Calu3 (cell line): ENCODE measurements at places on chromosomes 11 and 22.

GRCh38 chr11:32466279-32466915, 31.1 kb upstream of the WT1 start:
- no peak for DNase-seq

DNA sequence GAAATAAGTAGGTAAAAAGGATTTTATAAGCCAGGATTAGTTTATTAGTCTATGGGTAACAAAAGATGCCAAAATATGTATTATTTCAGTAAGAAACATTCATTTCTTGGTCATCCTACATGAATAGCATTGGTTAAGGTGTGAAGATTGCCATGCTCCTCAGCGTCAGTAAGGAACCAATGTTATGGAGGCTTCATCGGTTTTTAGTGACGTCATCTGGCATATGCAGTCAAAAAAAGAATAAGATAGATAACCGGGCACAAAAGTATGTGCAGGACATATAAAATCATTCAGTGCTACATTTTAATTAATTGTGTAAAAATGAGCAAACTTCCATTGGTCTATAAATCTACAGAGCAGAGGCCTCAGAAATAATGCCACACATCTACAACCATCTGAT, 29.4 kb downstream of the TRIM5 start:
- no peak for DNase-seq

- DNase-seq: no peak
Measured at GRCh38 chr11:57545883-57546282, 8.5 kb downstream of the SMTNL1 start.

DNA sequence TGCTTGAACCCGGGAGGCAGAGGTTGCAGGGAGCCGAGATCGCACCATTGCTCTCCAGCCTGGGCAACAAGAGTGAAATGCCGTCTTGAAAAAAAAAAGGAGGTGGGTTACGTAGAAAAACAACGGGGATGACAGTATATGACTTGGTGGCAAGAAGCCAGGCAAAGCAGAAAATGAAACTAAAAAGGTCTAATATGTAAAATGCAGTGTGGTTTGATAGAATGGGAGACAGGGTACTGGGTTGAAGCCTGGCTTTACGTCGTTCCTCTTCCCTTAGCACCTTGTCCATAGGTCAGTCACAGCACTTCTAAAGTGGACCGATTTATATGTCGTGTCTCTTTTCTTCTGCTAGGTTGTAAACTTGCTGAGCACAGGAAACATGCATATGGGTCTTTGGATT, 274.9 kb upstream of the ZC3H12C start:
- DNase-seq: no peak

DNA sequence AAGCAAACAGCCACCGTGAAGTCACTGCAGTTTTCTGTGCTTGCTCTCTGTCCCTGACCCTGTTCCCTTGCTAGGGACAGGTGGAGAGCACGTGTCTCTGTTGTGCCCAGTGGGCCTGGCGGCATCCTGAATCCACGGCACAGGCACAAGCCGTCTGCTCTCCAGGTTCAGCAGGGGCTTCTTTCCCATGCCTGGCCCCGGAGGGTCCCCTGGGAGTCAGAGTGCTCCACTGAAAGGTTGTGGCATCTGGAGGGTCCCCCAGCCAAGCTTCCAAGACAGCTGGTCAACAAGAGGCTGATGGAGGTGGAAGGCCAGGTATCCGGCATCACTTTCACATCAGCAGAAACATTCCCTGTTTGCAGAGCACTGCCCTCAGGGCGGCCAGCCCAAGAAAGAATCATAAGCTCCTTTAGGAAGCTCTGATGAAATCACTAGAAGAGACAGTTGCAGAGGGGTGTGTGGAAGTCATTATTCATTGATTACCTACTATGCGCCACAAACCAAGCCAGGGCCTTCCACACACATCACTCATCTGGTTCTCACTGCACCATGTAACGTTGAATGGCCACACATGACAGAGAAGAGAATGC, 346.4 kb upstream of the B3GAT1 start:
- no peak for DNase-seq

GRCh38 chr11:82634091-82634490, 99.6 kb downstream of the FAM181B start:
- no peak for DNase-seq

DNA sequence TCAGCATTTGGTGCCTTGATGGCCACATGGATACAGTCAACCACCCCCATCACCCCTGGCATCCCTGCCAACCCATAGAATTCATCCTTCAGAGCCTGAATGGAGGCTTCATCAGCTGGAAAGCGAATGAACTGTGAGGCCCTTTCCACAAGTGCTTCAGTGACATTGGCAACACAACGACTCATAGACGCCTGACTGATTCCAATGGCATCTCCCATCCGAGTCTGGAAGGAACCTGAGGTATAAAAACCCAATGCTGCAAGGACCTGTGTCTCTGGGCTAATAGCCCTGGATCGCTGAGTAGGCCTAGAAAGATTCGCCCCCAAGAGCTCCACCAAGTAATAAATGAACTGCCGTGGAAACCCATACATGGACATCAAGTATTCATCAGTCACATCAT, 1.3 kb downstream of the HARBI1 start:
- no peak for DNase-seq

GRCh38 chr11:96197801-96198701, 144.9 kb downstream of the MAML2 start:
- no peak for DNase-seq

GRCh38 chr11:93861808-93862207, 11.4 kb upstream of the VSTM5 start:
- DNase-seq: no peak

DNA sequence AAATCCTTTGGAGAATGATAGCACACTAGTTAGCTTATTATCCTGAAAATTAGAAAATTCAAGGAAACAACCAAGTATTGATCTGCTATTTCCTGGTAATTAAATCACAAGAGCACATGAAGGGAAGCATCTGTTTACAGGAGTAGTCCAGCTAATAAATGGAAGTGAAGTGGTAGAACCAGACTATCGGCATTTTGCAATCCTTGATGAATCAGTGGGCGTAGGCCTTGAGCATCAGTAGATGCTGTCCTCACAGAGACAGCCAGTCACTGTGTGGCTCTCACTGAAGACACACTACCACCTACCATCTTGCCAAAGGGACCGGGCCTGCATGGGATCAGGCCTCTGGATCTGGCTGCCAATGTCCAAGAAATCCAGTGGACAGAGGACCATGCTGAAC, 69.8 kb downstream of the FBLN1 start:
- DNase-seq: peak; percentile 41

DNA sequence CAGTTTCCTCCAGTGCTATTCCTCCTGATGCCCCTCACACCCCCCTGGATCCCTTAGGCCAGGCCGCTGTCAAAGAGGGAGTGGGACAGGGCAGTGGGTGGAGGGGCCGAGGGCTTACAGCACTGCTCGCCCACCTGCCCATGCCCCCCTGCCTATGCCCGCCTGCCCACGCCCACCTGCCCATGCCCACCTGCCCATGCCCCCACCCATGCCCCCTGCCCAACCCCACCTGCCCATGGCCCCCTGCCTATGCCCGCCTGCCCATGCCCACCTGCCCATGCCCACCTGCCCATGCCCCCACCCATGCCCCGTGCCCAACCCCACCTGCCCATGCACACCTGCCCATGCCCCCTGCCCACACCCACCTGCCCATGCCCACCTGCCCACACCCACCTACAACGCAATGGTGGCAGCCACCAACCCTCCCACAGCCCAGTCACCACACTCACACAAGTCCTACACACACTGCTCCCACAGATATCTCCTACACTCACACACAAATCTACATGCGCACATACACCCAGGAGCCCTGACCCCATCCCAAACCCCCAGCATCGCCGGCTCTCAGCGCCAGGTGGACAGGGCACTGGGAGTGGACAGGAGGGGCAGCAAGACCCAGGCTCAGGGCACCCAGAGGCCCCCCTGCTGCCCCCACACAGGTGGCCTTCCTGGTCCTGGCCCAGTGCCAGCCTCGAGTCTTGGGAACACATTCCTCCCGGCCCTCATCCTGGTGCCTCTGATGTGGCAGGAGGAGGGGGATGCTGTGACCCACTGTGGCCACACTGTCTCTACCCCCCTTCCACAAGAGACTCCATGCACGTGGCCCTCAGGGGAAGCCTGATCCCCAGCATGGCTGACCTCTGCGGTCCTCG, 61.8 kb downstream of the CYTH4 start:
- DNase-seq: no peak

DNA sequence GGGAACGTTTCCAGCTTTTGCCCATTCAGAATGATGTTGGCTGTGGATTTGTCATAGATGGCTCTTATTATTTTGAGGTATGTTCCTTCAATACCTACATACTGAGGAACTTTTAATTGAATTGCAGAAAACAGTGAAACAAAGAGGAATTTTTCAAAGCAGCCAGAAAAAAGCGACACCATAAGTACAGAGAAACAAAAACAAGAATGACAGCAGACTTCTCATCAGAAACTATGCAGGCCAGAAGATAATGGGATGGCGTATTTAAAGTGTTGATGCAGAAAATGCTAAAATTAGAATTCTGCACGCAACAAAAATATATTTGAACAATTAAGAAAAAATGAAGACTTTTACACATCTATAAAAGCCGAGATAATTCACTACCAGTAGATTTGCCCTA, 95.4 kb upstream of the TIMP3 start:
- no peak for DNase-seq

GRCh38 chr11:129590753-129591475, 215.3 kb downstream of the BARX2 start:
- no peak for DNase-seq

DNA sequence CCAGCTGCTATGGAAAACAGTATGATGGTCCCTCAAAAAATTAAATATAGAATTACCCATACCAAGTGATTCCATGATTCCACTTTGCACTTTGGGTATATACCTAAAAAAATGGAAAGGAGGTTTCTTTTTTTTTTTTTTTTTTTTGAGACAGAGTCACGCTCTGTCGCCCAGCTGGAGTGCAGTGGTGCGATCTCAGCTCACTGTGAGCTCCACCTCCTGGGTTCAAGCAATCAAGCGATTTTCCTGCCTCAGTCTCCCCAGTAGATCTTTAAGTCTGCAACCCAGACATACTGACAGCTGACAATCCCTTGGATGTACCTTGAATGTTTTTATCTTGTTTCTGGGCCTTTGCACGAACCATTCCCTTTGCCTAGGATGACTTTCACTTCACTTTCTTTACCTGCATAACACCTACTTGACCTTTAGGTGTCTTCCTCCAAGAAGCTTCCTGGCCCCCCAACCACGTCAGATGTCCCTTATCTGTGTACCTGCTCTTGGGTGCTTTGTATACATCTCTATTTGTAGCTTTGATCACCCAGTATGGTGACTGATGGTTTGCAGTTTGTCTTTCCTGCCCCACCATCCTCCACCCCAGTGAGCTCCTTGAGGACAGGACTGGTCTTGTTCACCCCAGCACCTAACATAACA, 11.6 kb downstream of the UCP3 start:
- no peak for DNase-seq

- DNase-seq: no peak
Measured at GRCh38 chr22:46588279-46589140, 31.7 kb upstream of the GRAMD4 start.

DNA sequence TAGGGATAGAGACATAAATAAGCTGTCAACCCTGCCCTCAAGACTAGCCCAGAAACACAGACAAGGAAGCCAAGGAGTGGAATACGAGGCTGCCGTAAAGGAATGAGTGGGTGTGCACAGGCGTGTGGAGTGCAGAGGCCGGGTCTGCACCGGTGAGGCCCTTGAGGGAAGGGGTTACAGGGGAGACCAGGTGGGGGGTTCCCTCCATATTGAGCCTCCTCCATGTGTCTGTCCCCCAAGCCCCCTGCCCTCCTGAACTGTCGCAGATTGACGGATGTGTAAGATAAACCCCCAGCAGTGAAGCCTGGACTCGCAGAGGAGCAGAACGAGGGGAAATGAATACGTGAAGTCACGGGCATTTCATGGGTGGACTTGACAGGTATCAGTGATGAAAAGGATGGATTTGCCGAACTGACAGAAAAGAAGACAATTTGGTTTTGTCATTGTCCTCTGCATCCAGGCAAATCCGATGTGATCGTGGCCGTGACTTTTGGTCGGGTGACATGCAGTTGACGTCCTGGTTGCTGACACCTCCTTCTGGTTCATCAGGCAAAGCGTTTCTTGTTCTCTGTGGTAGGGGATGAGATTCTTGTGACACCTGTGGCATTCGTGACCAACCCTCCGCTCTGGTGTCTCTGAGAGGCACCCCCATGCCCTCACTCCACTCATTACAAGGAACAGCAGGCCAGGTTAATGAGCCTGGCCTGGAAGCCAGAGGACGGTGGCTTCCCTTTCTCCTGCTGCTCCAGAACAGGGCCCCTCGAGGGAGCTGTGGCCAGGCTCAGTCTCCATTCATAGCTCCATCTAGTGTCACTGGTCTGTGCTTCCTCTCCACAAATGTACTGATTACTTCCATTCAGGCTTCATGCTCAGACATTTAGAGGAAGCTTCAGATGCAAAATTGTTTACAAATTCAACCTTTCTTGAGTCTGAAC, 223.1 kb upstream of the B3GAT1 start:
- no peak for DNase-seq

- DNase-seq: peak; percentile 40
Measured at GRCh38 chr22:31210556-31211421, 1.3 kb upstream of the LIMK2 start.

- DNase-seq: no peak
Measured at GRCh38 chr11:10459029-10459970, 4.2 kb downstream of the AMPD3 start.

GRCh38 chr22:16937811-16938210, 70.2 kb downstream of the GAB4 start:
- no peak for DNase-seq

GRCh38 chr22:17548010-17548755, 15.1 kb upstream of the SLC25A18 start:
- no peak for DNase-seq

- DNase-seq: no peak
Measured at GRCh38 chr11:27108809-27109208, 68.2 kb downstream of the BBOX1 start.

DNA sequence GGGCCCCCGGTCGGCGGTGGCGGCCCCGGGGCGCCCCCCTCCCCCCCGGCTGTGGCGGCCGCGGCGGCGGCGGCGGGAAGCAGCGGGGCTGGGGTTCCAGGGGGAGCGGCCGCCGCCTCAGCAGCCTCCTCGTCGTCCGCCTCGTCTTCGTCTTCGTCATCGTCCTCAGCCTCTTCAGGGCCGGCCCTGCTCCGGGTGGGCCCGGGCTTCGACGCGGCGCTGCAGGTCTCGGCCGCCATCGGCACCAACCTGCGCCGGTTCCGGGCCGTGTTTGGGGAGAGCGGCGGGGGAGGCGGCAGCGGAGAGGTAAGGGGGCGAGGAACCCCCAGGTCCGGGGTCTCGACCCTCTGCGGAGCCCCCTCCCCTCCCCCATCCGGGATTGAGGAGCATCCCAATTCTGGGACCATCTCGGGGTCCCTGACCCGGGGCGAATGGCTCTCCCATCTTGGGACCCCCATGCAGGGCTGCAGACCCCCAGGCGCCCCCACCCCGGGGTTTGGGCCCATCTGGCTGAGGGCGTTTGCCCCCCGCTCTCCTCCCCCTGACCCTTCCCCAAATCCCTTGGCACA, 431 bp downstream of the KMT2A start:
- no peak for DNase-seq

- DNase-seq: no peak
Measured at GRCh38 chr11:37108436-37109285, 510.6 kb upstream of the RAG2 start.
